ENCODE measurements at places on chromosomes 1 and 21. TPM values are rescaled to one million over a fixed set of nuclear protein-coding genes. Genes with fewer than 3 reads are reported as not detected.

GRCh38 chr1:41439234-41439633 is 45.2 kb downstream of the EDN2 start:
- no peaks in the 10 kb centered on the region for H3K4me1 ChIP-seq
- H3K4me3 ChIP-seq = no peak overlapping the region
- DNase-seq = no peak
- H3K27me3 ChIP-seq = no peaks in the 10 kb centered on the region

DNA sequence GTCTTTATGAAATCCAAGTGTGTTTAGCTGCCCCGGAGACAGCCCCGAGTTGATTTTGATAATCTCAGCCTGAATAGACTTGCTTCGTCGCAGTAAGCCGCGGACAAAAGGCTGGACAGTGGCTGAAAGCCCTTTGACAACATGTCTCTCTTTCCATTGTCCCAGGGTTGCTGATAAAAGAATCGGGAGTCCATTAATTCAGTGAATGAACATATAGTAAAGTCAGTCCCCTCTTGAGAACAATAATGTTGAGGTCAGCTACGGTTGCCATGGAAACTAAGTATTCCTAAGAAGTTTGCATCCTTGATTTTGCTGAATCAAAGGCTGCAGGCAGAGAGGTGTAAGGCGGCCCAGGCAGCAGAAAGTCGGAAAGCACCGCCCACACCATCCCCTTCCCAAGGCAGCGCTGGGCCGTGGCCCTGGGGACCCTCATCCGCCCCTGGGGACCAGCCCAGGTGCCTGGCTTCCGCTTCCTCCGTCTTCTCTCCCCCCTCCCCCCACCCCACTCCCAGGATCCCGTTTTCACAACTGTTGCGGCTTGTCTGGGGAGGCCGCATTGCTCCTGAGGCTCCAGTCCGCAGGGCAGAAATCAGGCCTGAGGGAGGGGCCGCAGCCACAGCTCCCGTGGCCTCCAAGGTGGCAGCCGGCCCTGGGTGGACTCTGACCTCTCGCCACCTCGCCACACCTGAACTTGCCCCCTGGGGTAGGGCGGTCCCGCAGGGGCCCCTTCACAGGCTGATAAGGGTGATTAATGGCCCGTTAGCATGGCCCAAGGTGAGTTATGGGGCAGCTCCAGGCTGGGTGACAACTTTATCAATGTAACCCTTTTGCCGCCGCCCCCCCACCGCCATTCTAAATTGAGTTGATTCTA is 180.9 kb downstream of the PRDM16 start:
- H3K4me3 ChIP-seq = no peak overlapping the region
- no peaks in the 10 kb centered on the region for H3K36me3 ChIP-seq
- H3K27me3 ChIP-seq = no peaks in the 10 kb centered on the region
- no peaks in the 10 kb centered on the region for H3K4me1 ChIP-seq
- no peak for DNase-seq

- H3K36me3 ChIP-seq = no peaks in the 10 kb centered on the region
- no peak for DNase-seq
- H3K27me3 ChIP-seq = no peaks in the 10 kb centered on the region
- H3K4me1 ChIP-seq = no peaks in the 10 kb centered on the region
Measured at GRCh38 chr21:39675590-39675989, 62.9 kb downstream of the B3GALT5 start.

DNA sequence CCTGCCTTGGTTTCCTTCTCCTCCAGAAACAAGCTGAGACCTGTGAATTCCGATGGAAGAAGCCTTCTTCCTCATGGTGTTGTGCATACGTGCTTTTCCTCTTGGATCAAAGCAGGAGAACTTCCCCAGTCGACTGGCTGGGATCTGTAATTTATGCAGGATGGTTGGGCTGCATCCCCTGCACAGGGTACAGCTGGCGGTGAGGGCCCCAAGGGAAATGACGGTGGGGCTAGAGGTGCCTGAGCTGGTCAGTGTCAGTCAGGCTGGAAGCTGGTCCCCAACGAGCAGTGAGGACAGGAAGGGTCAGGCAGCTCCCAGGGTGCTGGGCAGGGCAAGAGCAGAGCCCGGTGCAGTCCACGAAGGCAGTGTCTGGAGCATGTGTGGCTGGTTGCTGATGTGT is 106.7 kb downstream of the CNIH3 start:
- no peak overlapping the region for H3K4me3 ChIP-seq
- no peak overlapping the region for H3K27ac ChIP-seq
- no peaks in the 10 kb centered on the region for H3K36me3 ChIP-seq
- DNase-seq = no peak
- H3K4me1 ChIP-seq = no peaks in the 10 kb centered on the region

DNA sequence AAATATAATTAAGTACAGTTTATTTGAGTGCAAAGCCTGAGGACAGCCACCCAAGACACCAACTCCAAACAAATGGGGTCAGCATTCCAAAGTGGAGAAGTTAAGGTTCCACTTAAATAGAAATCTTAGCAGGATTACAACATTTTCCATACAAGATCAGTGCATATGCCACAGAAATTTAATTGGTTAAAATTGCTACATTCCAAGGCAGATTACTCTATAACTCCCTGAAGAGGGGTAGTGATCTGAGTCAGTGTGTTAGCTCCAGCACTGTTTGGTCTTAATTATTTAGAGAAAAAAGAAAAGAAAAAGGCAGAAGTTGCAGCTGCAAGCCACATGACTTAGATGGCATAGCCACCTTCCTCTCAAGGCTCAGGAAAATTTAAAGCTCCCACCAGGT is 297.5 kb downstream of the HHIPL2 start:
- no peak for DNase-seq
- H3K4me1 ChIP-seq = no peaks in the 10 kb centered on the region
- no peaks in the 10 kb centered on the region for H3K36me3 ChIP-seq
- H3K27me3 ChIP-seq = no peaks in the 10 kb centered on the region

GRCh38 chr1:181044449-181044966 is 10.7 kb downstream of the MR1 start:
- H3K4me3 ChIP-seq = no peak overlapping the region
- H3K27ac ChIP-seq = no peak overlapping the region
- H3K4me1 ChIP-seq = peaks cover 2% of the 10 kb centered on the region

- H3K27me3 ChIP-seq = no peaks in the 10 kb centered on the region
- H3K27ac ChIP-seq = no peak overlapping the region
- H3K36me3 ChIP-seq = no peaks in the 10 kb centered on the region
- DNase-seq = no peak
- no peaks in the 10 kb centered on the region for H3K4me1 ChIP-seq
Measured at GRCh38 chr1:18491168-18491567, 10.4 kb downstream of the KLHDC7A start.

- peaks cover 6% of the 10 kb centered on the region for H3K4me1 ChIP-seq
- peak overlapping the region; percentile 83 for H3K27ac ChIP-seq
- no peak for DNase-seq
- no peaks in the 10 kb centered on the region for H3K36me3 ChIP-seq
- no peaks in the 10 kb centered on the region for H3K27me3 ChIP-seq
- H3K4me3 ChIP-seq = no peak overlapping the region
Measured at GRCh38 chr1:214439352-214440119, 111.9 kb downstream of the PTPN14 start.

- no peak for DNase-seq
- H3K4me3 ChIP-seq = no peak overlapping the region
- H3K4me1 ChIP-seq = peaks cover 4% of the 10 kb centered on the region
- H3K27me3 ChIP-seq = no peaks in the 10 kb centered on the region
- H3K36me3 ChIP-seq = no peaks in the 10 kb centered on the region
Measured at GRCh38 chr21:34215911-34216717, 142.7 kb downstream of the MRPS6 start.

GRCh38 chr1:181083842-181084605 is 4.5 kb upstream of the IER5 start:
- H3K4me3 ChIP-seq = no peak overlapping the region
- H3K27me3 ChIP-seq = no peaks in the 10 kb centered on the region
- no peaks in the 10 kb centered on the region for H3K4me1 ChIP-seq
- H3K36me3 ChIP-seq = no peaks in the 10 kb centered on the region
- no peak for DNase-seq
- H3K27ac ChIP-seq = no peak overlapping the region

DNA sequence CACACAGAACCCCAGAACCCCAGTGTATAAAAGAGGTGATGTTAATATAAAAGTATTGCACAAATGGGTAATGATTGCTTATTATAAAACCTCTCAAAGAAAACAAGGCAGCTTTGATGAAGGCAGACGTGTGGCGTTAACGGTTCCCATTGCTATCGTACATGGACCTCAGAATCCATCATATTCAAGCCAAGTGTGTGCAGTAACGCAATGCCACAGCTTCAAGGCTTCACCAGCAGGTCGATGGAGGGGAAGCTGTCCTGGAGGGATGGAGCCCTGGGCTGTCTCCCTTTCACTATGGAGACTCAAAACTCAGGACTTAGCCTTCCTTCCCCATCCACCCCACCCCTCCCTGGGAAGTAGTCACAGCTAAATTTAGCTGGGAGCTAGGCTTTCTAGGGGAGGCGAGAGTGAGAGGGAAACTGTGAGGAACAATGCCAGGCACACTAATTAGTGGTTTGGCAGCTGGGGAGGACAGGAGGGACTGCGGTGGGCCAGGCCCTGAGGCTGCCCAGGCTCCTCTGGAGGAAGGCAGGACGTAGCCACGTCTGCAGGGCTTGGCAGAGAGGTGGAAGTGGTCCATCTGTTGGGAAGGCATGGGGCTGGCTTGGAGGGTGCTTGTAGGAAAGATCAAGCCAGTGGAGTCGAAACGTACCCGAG is 121.2 kb downstream of the HMGB4 start:
- H3K36me3 ChIP-seq = no peaks in the 10 kb centered on the region
- no peaks in the 10 kb centered on the region for H3K27me3 ChIP-seq
- no peak overlapping the region for H3K27ac ChIP-seq
- DNase-seq = no peak

The C21orf58 gene
- 1.6 TPM for total RNA-seq

The HAPLN2 gene
- total RNA-seq = 0.80 TPM

DNA sequence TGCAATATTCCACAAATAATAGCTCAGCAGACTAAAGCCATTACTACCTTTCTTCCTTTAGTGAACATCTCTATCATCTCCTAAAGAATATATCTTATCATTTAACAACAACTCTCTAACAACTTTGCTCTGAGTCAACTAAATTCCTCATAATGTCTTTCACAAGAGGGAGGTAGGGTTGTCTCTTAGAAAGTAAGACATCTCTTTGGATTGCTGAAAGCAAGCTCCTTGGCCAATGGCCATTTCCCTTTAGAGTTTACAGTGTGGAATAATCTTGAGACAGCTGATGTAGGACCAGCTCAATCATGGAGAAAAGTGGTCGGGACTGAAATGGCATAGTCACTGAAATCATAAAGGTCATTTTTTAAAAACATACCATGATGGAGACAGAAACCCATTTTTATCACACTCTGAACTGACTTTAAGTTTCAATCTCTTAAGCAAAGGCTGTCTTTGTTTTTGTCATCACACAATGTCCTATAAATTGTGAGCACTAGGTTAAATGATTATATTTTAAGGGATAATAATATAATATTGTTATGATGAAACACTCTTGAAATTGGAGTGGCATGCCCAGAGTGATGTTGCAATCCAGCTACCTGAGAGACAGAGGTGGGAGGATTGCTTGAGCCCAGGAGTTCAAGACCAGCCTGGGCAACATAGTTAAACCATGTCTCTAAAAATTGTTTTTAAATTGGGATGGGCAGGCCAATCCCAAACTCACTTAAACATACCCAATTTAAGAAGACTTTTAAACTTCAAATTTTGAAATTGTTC is 91.1 kb downstream of the SLC44A5 start:
- H3K36me3 ChIP-seq = no peaks in the 10 kb centered on the region
- H3K4me1 ChIP-seq = no peaks in the 10 kb centered on the region
- no peak for DNase-seq
- no peak overlapping the region for H3K4me3 ChIP-seq
- H3K27me3 ChIP-seq = no peaks in the 10 kb centered on the region

DNA sequence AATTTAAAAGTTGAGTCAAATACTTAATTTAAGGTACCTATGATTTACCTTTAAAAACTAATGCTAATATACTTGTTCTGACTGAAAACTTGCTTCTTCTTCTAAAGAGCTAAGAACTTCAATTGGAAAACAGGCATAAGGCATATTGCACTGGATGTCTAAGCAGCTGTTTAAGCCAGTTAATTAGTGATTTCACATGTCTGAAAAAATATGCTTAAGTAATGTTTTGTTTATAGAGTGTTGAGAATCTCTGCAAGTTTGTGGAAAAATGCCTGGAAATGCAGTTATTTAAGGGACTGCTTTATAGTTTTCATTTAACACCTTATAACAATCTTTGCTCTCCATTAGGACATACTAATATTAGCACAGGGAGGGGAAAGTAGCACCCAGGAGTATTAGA is 28.2 kb downstream of the UBE2U start:
- DNase-seq = no peak
- no peak overlapping the region for H3K27ac ChIP-seq
- no peaks in the 10 kb centered on the region for H3K36me3 ChIP-seq
- H3K27me3 ChIP-seq = no peaks in the 10 kb centered on the region

The OR2L13 gene
- total RNA-seq = not detected

DNA sequence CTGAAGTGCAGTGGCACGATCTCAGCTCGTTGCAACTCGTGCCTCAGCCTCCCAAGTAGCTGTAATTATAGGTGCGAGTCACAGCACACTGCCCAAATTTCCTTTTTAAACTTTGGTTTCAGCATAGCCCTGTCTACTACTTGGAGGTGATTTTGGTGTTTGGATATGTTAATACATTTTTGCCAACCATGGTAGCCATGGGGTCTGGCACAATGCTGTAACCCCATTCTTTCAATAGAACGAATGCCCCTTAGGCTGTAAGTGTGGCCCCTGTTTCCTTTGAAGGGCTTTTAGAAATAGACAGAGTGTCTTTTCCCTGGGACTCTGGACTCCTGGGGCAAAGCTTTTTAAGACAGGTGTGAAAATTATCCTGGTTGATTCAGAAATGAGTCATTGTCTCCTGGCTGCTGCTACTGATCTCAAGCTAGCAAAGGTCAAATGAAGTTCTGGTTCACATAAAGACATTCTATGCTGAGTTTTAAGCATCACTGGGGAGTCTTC is 141.1 kb upstream of the RUNX1 start:
- no peaks in the 10 kb centered on the region for H3K27me3 ChIP-seq
- DNase-seq = no peak
- peaks cover 3% of the 10 kb centered on the region for H3K4me1 ChIP-seq
- no peak overlapping the region for H3K4me3 ChIP-seq

The CELA3A gene
- total RNA-seq = not detected

DNA sequence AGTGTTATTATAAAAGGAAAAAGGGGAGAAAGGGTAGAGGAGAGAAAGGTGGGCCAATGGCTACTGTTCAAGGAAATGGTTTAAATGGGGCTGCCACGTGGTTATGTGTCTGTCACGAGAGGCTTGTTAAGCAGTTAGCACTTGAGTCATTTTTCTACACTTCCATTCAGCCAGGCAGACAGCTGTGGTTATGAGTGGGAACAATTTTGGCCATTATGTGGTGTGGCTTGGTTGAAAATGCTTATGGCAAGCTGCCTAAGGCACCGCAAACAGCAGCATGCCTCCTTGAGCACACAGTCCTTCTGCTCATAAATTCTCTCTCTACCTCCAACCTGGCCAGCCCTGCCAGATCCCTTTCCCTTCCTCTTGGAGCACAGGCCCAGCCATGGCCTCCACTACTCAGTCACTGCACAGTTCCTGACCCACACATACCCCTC is 3.2 kb upstream of the SRM start:
- DNase-seq = no peak
- H3K27me3 ChIP-seq = no peaks in the 10 kb centered on the region
- no peak overlapping the region for H3K27ac ChIP-seq
- H3K4me1 ChIP-seq = peaks cover 18% of the 10 kb centered on the region
- no peak overlapping the region for H3K4me3 ChIP-seq
- H3K36me3 ChIP-seq = no peaks in the 10 kb centered on the region

The HJV gene
- not detected for total RNA-seq
